ENCODE measurements at places on chromosomes 1 and 21.

GRCh38 chr1:80083892-80084291 lies 1077.4 kb upstream of the ADGRL4 start:
- no peak for DNase-seq

DNA sequence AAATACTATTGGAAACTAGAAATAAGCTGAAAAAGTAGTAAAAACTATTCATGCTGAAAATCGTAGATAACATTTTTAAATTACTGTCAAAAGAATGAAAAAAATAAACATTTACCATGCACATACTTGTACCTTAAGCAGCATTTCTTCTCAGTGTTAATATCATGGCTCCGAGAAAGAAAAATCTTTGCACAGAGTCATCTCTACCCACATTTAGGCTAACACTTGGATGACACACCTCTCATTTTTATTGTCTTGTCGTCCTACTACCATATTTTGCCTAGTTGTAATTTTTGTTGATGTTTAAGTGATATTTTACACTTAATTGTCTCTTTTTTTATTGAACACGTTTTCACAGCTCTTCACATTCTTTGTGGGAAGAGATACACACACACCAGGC lies 1.7 kb upstream of the TNFSF4 start:
- DNase-seq = no peak

DNA sequence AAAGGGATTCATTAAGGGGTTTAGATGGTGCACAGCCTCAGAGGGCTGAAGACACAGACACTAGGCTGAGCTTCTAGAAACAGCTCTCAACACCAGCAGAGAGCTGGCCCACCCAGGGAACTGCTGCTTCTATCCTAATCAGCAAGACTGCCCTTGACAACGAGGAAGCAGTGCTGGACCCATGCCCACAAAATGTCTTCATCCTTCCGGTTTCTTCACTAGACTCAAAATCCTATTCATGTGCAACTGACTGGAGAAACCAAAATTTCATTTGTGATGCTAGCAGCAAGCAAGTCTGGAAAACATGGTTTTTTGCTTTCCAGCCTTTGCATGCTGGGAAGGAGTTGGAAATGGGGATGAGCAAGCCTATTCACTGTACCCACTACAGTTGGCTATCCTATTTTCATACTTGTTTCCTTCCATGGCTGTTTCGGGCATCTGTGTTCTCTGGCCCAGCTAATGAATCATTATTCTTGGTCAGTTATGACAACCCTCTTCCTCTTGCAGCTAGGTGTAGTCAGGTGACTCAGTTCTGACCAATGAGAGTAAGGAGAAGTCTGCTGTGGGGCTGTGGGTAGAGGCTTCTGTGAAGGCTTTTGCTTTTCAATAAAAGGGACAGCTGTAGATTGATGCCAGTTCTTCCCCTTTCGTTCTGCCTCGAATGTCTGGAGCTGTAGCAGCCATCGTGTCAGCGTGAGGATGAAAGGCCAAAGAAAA lies 14.6 kb upstream of the TMEM61 start:
- DNase-seq = no peak

DNA sequence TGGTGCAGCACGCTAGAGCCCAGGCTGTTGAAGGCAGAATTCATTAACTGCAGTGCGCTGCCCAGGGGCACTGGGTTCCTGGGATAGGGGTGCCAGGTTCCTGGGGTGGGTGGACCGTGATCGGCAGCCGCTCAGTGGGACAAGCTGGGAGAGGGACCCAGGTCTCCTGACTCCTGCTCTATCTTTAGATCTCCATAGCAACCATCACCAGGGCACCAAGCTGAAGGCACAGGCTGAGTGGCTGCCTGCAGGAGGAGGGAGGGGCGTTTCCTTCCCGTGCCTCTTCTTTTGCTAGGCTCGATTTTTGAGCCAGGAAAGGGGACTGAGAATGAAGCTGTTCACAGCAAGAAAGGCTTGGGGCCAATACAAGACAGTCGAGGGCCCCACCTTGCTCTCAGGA lies 20.9 kb upstream of the CDCP2 start:
- DNase-seq = no peak

- DNase-seq = peak; percentile 16
Measured at GRCh38 chr1:85146972-85147359, 53.9 kb downstream of the SYDE2 start.

DNA sequence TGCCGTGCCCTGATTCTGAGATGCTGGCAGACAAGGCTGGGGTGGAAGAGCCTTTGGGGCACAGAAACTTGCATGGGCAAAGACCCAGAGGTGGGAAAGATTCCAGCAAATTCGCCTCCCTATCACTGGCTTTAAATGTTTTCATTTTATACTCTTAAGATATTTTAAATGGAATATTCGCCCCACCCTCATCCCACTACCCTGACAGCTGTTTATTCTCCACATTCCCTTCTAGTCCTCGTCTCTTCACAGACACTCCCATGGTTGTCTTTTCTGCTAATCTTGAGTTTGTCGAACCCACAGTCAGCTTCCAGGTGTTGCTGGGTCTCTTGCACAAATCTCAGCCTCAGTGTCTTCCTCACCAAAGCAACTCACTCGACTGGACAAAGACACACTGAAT lies 245.0 kb downstream of the KAZN start:
- no peak for DNase-seq

DNA sequence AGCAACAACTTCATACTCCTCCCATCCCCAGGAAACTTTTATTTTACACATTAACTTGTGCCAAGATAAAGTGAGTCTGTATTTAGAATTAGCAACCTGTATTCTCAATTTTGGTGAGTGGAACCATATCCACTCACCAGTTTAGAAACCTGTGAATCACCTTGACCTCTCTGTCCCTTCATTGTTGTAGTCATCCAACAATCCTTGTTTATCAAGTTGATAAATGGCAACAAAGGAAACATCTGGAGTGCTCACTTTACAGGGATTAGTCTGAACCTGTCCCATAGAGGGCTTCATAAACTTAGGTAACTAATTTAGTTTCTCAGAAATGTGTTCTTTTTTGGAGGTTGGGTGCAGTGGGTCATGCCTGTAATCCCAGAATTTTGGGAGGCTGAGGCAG lies 3.9 kb upstream of the CLSPN start:
- no peak for DNase-seq

DNA sequence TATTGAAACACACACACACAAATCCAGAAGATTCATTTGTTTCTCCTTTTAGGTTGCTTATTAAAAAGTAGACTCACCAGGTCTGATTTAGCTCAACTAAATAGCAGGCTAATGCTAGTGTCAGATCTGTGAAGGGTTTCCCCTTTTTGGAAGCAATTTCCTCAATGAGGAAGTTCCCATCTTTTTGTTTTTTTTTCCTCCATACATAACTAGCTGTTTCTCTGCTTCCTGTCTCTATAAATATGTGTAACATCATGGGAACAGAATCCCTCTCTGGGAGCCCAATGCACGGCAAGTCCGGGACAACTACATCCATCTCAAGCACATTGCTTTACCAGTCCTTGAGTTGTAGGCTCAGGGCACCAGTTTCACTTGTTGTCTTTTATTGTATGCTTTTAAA lies 1421.1 kb downstream of the PLA2G4A start:
- no peak for DNase-seq

All from GM03348 (cell line).